ENCODE measurements at places on chromosomes 5 and 9. TPM values are rescaled to one million over a fixed set of nuclear protein-coding genes. Genes with fewer than 3 reads are reported as not detected.

SH2D3C gene
- total RNA-seq = 5.1 TPM

- DNase-seq = no peak
These were observed 9.8 kb upstream of the SLC36A3 start for GRCh38 chr5:151313357-151313756.

SLC45A2 gene
- total RNA-seq = 0.16 TPM

GRCh38 chr5:87185838-87186237 lies 81.8 kb upstream of the RASA1 start:
- DNase-seq = no peak

ATP6V0E1 gene
- total RNA-seq = 43.5 TPM

DNA sequence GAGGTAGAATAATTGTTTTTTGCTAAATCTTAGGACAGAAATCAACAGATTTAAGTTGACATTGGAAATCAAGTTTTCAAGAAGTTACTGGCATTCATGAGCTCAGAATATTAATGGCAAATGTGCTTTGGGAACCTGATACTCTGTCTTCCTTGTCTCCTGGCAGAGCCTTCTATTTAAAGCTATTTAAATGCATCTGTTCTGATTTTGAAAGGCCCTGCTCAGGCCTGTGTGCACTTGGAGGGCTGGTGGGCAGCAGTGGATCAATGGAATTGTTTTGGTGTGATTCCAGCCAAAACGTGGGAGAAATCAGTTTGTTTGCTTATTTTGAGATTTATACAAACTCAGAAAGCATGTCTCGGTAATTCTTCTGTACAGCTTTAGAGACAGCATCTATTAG lies 38.5 kb downstream of the FBXL7 start:
- DNase-seq = no peak

DNA sequence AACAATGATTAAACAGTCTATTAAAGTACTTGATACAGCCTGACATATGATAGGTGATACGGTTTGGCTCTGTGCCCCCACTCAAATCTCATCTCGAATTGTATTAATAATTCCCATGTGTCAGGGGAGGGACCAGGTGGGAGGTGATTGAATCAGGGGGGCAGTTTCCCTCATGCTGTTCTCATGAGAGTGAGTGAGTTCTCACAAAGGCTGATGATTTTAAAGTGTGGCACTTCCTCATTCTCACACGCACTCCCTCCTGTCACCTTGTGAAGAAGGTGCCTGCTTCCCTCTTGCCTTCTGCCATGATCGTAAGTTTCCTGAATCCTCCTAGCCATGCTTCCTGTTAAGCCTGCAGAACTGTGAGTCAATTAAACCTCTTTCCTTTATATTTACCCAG lies 40.1 kb upstream of the TARS1 start:
- no peak for DNase-seq

DNA sequence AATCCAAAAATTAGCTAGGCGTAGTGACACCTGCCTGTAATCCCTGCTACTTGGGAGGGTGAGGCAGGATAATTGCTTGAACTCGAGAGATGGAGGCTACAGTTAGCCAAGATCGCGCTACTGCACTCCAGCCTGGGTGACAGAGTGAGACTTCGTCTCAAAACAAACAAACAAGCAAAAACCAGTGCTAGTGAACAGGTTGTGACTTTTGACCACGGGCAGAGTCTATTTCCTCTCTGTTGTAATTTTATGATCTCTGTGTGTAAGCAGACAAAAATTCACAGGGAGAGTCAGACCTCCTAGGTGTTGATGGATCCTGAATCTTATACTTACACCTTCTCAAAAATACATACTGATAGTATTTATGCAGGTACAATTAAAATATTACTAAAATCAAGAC lies 65.8 kb downstream of the SPEF2 start:
- DNase-seq = no peak

DNA sequence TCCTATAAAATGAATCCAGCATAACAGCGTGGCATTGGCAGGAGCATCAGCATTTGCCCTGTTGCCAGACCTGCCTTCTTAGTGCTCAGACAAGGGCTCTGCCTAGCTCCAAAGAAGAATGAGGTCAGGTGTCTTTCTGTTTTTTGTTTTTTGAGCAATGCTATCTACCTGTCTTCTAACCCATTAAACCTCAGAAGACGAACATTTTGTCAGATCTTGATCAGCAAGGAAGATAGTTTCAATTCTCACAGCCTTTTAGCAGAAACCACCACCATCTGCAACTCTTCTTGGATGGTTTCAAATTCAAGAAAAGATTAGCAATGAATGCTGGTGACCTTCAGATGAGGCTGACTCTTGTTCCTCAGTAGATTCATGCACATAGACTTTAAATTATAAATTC lies 103.5 kb upstream of the IQGAP2 start:
- DNase-seq = no peak

DNA sequence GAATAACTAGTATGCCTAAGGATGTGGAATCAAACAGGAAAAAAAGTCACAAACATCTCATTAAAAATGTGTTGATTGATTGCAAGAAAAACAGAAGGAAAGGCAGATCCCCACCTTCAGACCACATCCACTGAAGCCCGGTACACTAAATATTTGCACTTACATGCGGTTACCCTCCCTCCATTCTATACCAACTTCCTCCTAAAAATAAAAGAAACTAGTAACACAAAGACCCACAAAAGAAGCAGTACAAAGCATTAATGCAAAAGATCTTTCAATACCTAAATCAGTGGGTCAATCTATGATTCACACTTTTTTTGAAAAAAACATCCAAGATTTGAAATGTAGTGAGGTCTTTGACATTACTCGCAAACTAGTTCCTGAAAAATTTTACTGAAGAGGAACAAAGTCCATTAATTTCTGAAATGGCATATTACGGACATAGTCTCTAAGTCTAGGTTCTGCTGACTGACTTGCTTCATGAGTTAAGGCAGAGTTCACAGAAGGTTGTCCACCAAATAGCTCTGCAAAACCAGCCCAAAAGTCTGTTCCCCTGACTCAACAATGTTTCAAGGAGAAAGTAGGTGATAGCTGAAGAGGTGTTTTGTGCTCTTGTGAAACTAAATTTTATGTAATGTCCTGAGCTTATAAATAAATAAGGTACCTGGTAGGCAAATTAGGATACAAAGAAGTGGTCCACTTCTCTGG lies 100.7 kb downstream of the PAM start:
- DNase-seq = no peak

PGM5 gene
- total RNA-seq = 5.6 TPM

SPATA6L gene
- 10.9 TPM for total RNA-seq

DNA sequence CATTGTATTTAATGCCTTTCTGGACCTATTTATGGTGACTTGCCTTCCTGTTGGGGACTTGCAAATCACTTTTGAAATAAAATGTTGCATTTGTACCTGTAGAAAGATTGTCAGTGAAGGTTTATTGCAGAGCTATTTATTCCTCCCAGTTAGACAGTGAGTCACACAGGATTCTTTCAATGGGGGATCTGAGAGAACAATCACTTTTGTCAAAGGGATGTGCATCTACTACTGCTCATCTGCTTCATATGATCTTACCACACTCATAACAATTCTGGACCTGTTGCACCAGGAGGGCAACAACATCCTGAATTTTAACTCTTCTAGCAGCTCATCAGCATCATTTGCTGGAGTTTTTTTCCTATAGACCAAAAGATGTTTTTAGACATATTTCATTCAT lies 66.8 kb downstream of the FBXL7 start:
- DNase-seq = no peak

OR1Q1 gene
- not detected for total RNA-seq

GRCh38 chr9:131503626-131504465 lies 1.1 kb downstream of the POMT1 start:
- DNase-seq = no peak

PCDHB8 gene
- 8.6 TPM for total RNA-seq

Measured in occipital lobe (tissue), 3 donors.